ENCODE measurements at places on chromosomes 5 and 9.

DNA sequence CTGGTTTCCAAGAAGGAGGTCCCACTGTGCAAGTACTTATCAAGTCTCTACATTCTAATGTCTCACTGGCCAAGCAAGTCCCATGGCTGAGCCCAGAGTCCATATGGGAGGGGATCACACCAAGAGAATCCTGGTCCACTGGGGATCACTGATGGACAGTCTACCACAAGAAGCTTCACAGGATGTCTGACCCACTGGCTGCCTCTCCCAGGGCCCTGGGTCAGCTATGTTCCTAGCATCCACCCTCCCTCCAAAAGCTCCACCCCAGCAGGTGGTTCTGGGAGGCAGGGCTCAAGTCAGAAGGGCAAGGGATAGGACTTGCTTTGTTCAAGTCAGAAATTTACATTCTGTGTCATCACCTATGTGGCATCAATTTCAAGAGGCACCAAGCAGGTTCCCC is 508.5 kb downstream of the BNC2 start:
- DNase-seq: no peak

- DNase-seq: peak; percentile 76
Observed at GRCh38 chr5:176959051-176959450, 47.5 kb downstream of the UIMC1 start.

DNA sequence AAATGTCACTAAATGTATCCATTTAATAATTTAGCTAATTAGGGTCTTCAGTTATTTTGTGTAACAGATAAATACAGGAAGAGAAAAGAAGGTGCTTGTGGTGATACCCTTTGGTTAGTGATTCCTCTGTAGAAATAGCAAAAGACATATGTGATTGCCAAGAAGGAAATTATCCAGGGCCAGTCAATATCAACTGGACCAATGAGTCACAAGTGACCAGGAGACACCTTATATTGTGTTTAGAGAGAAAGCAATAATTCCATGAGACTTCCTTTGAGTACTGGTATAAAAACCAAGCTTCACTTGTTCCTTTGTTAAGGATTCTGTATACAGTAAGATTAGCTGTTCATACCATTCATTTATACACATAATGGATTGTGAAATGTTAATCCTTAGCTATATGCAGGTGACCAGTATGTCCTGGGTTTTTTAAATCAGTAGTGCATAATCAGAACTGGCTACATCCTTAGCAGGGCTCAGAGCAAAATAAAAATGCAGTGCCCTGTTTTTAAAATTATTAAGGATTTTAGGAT is 11.7 kb upstream of the F2R start:
- DNase-seq: no peak

DNA sequence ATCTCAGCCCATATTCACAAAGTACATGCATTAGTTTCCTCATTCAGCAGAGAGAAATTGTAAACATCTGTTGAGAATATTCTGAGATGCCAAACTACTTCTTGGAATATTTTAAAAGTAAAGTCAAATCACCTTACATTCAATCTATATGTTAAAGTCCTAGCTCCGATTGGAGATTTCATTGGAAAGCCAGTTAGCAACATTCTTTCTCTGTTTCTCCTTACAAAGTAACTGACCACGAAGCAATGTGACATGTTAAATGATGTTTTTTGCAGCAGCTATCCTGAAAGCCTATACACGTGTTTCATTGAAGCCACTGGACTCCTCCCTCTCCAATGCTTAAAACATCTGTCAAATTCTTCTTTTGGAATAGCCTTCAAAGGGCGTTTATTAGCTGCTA is 379.1 kb upstream of the CCNH start:
- no peak for DNase-seq

GRCh38 chr9:130860458-130861316 is 25.6 kb downstream of the ABL1 start:
- DNase-seq: peak; percentile 94

- no peak for DNase-seq
Observed at GRCh38 chr9:115922444-115922843, 231.1 kb upstream of the PAPPA start.

- DNase-seq: peak; percentile 45
Observed at GRCh38 chr5:1727571-1727970, 72.1 kb downstream of the MRPL36 start.

DNA sequence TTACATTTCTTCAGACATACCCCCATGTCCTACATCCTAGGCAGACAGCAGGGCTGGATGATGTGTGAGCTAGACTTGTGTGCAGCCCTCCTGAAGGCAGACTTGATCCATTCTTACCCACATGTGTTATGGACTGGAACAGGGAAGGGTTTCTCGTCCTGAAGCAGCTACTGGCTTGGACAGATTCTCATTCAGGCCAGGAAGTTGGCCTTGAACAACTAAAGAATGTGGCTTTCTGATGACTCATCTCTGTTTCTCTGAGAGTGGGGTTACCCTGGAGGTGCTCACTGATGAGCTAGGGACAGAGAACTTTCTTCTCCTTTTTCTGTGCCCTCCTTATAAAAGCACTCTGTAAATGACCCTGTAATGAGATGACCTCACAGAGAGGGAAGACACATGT is 246.5 kb downstream of the PCSK5 start:
- no peak for DNase-seq

DNA sequence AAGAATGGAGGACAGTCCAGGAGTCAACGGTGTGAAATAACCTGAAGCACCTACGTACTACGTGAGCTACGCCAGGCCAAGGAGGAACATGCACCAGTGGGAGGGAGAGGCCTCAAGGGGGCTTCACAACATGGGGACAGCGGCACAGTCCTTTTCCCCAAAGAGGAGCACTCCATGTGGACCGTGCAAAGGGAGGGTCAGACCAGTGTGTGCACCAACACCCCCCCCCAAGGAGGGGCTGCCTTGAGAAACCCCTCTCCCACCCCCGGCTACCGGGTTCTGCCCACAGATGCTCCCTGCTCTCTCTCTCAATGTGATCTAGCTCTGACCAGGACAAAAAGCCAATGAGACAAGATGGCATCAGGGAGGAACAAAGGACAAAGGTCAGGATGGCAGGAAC is 68.6 kb downstream of the PRRT1B start:
- DNase-seq: peak; percentile 42

DNA sequence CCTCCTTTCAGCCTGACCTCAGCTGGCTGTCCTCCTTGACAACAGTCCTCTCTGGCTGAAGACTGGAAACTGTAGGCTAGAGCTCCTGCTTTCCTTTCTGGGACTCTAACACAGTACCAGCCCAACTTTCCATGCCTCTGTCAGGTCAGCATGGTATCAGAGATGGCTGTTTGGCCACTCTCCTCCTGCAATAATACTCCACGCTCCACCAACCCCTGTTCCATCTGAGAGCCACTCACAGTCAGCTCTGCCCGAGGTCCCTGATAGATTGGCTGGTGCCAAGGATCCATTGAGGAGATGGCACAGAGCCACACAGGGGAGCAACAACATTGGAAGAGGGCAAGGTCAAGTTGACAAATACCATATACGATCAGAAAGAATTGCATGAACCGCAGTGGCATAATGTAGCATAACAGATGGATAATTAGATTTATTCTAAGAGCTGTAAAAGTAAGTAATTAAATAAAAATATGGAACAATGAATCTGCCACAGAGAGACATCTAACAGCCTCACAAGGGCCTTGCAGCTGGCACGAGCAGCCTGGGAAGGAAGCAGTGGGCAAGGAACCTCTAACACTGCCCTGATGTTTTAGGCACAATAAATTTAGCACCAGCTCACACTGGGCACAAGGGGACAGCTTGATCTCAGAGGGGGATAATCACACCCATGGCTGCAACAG is 94.3 kb upstream of the LRRTM2 start:
- DNase-seq: no peak

- no peak for DNase-seq
Observed at GRCh38 chr5:30098940-30099339, 1094.5 kb upstream of the CDH6 start.

- DNase-seq: no peak
Observed at GRCh38 chr5:16922430-16922829, 13.7 kb downstream of the MYO10 start.

GRCh38 chr5:76376148-76376865 is 26.8 kb upstream of the IQGAP2 start:
- DNase-seq: no peak

DNA sequence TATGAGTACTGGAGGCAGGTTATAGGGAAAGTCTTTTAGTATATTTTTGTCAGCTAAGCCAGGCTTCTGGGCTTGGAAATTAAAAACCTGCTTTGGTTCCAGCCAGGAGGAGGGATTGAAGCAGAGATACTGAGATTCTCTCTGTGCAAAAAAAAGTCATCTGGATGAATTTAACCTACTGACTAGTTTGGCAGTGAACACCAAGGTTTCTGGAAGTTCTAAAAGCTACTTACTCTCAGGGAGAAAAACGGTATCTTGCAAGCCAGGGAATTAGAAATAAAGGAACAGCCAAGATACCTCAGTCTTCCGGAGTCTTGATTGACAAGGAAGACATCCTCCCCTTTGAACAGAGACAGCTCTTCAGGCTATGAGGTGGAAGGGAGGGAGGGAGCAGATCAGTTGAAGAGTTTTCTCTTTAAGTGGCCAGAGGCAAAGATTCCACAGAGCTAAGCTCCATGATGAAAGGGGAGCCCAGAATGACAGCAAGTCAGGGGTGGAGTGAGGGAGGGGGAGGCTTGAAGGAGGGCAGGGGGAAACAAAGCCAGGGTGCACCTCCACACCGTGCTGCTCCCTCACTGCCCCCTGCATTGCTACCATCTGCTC is 8.3 kb upstream of the ZBTB34 start:
- no peak for DNase-seq

- DNase-seq: no peak
Observed at GRCh38 chr9:94931740-94932139, 205.2 kb downstream of the AOPEP start.

DNA sequence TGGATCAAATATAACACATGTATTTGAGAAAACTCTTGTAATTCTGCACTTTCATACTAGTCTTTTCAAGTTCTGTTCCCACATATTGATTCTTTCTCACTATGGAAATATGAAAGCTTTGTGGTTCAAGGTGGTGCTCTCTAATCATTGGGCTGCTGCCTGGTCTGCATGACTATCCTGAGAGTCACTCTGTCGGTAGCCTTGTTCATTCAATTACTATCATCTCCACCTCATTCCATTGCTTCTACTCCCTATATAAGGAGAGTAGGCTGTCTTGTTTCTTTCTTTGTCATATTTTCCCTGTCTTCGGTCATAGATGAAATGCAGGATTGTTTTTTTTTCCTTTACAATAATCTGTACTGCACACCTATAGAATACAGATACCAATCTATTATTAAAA is 341.4 kb upstream of the ACTBL2 start:
- peak; percentile 66 for DNase-seq

- DNase-seq: no peak
Observed at GRCh38 chr9:106526716-106527204, 336.2 kb upstream of the ZNF462 start.

GRCh38 chr5:59218424-59219045 is 635.7 kb downstream of the RAB3C start:
- DNase-seq: no peak

GRCh38 chr5:153130296-153130695 is 360.2 kb upstream of the GRIA1 start:
- DNase-seq: no peak

GRCh38 chr5:9720361-9720760 is 90.2 kb upstream of the TAS2R1 start:
- DNase-seq: no peak

DNA sequence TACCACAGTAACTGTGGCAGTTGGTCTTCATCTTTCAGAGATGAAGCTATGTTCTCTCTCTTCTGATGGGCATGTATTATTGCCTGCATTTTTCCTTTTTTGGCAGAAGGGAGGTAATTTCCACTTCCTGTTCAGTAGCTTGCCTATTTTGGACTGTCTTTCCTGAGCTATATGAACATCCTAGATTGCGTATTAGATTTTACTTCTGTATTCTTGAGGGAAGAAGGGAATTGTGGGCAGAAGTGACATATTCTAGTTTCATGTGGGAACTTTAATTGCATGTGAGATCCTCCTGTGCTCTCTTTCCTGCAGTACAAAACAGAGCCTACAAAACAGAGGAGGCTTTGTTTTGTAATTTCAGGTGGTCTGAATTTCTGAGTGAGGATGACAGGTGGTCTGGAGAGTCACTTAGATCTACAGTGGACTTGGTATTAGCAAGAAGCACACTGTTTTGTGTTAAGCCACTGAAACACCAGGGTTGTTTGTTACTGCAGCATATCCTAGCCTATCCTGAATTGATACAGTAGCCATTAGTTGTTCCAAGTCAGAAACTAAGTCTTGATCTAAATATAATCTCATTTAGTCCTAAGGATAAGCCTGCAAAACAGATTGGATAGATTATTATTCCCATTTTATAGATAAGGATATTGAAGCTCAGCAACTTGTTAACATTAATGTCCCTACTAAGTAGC is 68.1 kb downstream of the AOPEP start:
- no peak for DNase-seq

GRCh38 chr9:93427655-93428379 is 23.7 kb upstream of the FAM120A start:
- DNase-seq: no peak

- DNase-seq: no peak
Observed at GRCh38 chr9:127277099-127277498, 12.5 kb downstream of the GARNL3 start.

DNA sequence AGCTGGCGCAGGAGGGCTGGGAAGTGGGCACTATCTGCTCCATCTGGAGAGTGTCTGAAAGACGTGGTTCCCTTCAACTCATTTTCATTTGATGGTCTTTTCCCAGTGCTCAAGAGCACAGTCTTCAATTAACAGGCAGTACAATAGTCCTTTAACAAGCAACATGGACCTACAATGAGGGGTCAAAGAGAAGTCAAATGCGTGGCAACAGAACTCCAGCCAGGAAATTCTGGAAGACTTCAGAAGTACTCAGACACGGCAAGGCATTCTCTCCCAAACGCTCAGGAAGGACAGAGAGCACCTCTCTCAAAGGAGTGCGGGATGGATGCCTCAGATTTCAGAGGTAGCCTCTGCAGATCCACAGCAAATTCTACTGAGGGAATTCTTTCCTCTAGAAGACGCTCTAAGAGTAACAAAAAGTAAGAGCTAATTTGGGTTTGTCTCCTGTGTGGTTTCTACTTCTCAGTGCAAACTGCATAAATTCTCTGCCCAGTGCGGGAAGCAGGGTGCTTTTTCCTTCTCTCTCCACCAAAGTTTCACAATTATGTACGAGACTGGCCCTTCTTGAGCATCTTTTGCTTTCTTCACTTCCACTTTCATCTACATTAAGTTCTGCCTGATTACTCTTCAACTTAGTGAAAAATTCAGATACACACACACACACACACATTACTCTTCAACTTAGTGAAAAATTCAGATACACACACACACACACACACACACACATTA is 56.4 kb downstream of the LHFPL2 start:
- DNase-seq: no peak

DNA sequence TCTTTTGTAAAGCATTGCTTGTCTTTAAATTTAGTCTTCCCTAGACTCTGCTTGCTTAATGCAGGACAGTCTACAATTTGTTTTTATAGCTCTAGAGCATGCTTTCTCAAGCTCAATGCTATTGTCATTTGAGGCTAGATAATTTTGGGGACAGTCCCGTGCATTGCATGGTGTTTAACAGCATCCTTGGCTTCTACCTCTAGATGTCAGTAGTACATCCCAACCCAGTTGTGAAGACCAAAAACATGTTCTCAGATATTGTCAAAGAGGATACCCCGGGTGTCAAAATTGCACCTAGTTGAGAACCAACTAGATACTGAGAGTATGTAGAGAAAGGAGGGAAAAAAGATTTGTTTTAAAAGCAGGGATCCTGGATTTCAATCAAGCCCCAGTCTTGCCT is 277.5 kb downstream of the CEMIP2 start:
- no peak for DNase-seq
